ENCODE measurements at places on chromosomes 4 and X.

DNA sequence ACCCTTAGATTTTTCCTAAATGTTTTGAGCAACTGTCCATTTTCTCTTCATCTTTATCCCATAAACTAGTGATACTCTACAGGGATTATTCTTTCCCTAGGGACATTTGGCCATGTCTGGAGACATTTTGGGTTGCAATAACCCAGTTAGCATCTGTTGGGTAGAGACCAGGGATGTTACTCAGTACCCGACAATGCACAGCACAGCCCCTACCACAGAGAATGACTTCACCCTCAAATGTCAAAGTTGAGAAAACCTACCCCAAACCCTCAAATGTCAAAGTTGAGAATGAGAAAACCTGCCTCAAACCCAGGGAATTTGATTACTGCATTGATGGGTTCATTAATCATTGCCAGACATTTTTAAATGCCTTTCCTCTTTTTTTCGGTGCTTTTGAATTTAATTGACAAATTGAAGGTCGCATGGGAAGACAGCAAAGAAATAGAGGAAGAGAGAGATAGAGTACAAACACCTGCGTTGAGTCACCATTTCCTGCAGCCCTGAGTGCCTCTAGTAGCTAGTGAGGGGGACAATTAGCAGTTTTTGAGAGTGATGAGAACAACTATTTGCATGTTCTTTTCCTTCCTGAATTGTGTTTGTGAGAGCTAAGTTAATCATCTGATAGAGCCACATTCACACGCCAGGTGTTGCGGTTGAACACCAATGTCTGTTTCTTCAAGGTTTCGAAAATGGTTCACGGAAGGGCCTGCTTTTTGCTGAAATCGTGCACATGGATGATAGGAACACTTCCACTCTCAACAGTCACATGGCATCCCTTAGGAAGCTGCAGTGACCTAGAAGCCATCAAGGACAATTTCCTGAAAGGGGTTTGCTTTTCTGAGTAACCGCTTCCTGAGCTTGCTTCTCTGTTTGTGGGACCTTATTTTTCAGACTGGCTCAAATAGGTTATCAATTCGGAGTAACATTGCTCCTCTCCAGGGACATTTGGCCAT, 203.9 kb upstream of the VCX3A start:
- DNase-seq, result no peak

DNA sequence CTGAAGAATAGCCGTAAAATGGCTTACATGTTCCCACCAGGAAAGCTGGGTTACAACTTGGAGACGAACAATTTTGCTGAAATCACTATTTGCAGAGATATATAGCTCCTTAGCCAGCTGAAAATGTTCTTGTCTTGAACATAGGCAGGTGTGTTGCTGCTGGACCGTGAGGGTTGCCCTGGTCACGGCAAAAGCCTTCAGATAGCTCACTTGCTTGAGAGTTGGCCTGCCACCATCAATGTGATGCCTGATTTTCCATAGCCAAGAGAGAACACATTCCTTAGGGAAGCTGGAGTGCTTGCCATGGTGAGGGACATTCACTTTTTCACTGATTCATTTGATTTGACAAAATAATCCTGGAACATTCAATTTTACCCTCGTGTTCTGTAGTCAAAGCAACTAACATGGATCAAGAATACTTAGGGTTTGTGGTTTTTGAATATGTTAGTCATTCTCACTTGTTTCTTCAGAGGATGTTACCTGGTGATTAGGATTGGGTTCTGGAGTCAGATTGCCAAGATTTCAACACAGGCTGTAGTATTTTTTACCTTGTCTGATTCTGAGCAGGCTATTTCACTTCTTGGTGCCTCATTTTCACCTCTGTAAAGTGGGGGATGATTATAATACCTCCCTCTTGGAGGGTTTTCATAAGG, 536.9 kb downstream of the RAPGEF2 start:
- no peak for DNase-seq

DNA sequence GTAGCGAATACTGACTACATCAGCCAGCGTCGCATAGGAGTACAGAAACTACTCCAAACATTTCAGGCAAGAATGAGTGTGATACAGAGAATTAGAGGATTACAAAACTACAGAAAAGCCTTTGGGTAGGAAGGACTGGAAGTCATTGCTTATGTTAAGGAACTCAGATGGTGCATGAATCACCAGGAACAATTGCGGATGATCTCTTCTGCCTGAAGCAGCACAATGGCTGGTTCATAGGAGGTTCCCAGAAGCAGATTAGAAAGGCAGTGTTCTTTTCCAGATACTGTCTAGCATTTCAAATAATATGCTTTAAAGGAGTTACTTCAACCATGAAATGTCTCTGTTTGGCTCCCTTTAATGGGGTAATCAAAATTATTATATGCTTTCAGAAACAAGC, 42.5 kb upstream of the MAP9 start:
- no peak for DNase-seq

DNA sequence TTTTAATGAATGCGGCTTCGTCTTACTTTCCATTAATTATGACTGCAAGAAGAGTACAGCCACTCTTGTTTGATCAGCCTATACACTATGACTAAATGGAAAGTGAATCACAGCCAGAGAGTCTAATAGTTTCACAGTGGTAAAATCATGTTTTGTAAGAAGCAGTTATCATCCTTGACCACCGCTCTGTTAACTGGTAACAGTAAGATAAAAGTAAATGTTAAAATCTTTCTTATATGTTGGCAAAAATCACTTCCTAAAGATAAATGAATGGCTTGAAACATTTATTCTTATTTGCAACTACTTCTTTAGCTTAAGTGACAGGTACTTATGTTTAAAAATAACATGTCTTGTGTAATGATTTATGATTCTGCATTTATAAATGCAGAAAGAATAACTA, 13.2 kb downstream of the GALNT7 start:
- no peak for DNase-seq

- no peak for DNase-seq
These were observed 21.7 kb downstream of the PJA1 start for GRCh38 chrX:69143530-69143929.

- DNase-seq, result no peak
These were observed 17.1 kb upstream of the CT47C1 start for GRCh38 chrX:119055687-119056086.

- no peak for DNase-seq
These were observed 113.6 kb downstream of the NFKB1 start for GRCh38 chr4:102614801-102615200.

- no peak for DNase-seq
These were observed 254.6 kb upstream of the FAM47C start for GRCh38 chrX:36753602-36754001.

- DNase-seq, result no peak
These were observed 144.2 kb upstream of the PCDH18 start for GRCh38 chr4:137676357-137676998.

GRCh38 chrX:55142919-55143310, 54.1 kb downstream of the PAGE2 start:
- DNase-seq, result no peak

GRCh38 chrX:55489314-55490009, at the start of gene USP51:
Gene USP51 (minus strand): TSS chrX:55489848. CDS start chrX:55488939, 909 bp downstream.
- DNase-seq, result no peak

DNA sequence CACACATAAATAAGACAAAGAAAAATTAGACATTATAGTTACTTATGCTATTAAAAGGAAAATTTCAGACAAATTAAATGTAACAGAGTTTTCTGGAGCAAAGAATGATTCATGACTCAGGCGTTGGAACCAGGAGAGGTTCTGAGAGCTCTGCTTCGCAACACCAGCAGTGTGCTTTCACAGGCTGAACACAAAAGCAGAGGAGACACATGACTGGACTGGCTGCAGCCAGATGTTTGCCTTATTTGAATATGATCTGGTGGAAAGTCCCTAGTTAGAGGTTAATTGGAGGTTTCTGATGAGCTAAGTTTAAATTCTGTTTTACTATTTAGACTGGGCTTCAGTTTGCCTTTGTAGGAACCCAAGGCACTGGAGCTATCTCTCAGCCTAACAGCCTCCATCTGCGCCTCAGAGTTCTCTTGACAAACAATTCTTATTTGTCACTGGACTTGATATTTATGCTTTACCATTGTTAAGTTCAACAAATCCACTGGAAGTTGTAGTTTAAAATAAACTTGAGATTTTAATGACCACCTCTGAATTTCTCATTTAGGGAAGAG, 16.2 kb downstream of the BOD1L1 start:
- DNase-seq, result peak; percentile 10

GRCh38 chrX:4588056-4588455, 874.6 kb upstream of the PRKX start:
- no peak for DNase-seq

- no peak for DNase-seq
These were observed 103.3 kb downstream of the GPM6A start for GRCh38 chr4:175708739-175709138.

DNA sequence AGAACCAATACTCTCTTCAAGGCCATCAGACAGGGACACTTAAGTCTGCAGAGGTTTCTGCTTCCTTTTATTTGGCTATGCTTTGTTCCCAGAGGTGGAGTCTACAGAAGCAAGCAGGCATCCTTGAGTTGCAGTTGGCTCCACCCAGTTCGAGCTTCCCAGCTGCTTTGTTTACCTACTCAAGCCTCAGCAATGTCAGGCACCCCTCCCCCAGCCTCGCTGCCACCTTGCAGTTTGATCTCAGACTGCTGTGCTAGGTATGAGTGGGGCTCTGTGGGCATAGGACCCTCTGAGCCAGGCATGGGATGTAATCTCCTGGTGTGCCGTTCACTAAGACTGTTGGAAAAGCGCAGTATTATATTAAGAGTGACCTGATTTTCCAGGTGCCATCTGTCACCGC, 12.6 kb upstream of the UGT2B15 start:
- no peak for DNase-seq

- DNase-seq, result no peak
These were observed 527.7 kb upstream of the CXorf51A start for GRCh38 chrX:147342197-147342596.

DNA sequence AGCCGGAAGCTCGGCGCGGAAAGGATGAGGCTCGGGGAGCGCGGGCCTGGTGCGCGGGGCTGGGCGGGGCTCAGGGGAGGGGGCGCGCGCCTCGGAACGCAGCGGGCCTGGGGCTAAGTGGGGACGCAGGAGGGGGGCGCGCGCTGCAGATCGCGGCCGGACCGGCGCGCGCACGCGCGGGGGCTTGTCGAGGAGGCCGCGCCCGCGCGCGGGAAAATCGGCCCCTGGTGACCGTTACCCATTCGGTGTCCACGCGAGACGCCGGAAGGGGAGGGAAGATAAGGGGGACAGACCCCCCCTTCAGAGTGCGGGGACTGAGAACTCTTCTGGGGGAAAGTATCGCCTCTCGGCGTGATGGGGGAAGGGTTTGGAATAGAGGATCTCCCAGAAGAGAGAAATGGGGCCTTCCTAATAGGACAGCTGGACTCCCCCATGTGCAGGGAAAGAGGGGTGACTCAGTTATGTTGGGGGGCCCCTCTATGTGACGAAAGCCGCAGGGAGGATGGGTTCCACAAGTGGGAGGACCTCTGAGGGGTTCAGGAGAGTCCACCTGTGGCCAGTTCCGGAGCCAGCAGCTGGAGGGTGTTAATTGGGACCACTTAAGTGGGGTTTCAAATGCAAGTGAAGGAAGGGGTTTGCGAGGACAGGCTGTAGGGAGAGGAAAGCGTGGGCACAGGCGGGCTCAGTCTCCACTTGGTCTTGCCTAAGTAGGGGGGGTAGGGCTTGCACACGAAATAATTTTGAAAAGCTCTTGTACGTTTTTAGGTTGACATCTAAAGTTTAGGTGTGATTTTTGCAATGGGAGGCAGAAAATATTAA, 584 bp downstream of the SUV39H1 start:
- no peak for DNase-seq

- no peak for DNase-seq
These were observed 13.5 kb downstream of the ARHGAP24 start for GRCh38 chr4:85488416-85488815.

DNA sequence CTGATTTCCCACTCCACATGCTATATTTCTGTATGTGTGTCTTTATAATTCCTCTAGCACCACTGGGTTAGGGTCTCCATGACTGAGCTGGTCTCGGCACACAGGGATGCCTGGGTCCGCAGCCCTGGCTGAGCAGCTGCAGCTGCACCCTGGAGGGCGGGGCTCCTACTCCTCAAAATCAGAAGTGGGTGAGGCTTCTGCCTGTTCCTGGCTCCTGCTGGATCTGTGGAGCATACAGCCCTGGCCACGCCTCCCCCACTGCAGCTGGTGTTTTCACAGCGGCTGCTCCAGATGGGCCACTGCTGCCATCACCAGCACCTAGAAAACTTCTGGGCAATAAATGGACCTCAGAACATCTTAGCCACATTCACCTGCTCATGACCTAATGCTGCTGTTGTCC, 30.9 kb downstream of the SPCS3 start:
- DNase-seq, result no peak

GRCh38 chr4:149108626-149109025, 666.4 kb upstream of the NR3C2 start:
- no peak for DNase-seq

DNA sequence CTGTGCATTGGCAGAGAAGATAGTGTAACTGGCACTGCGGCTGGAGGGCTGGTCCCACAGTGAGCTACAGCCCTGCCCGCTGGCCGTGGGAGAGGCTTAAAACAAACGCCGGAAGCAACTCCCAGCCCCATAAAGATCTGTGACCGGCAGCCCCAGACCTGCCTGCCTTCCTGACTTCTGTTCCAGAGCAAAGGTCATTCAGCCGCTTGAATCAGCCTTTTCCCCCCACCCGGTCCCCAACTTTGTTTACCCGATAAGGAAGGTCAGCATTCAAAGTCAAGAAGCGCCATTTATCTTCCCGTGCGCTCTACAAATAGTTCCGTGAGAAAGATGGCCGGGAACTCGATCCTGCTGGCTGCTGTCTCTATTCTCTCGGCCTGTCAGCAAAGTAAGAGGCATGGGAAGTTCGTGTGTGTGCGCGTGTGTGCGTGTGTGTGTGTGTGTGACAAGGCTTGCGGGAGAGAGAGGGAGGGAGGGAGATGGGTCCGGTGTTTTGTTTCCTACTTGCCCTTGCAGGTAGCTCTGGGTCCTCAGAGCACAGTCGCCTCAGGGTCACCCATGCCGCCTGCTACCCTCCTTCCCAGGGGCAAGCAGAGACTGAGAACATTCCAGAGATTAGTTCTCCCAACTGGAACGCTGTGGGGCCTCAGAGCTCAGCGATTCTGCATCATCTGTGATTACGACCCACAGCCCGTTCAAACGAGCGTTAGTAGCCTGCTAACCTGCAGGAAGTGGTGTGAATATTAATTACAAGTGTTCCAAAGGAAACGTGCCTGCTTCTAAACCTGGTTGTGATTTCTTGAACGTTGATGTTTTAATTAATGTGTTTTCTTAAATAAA, at the start of gene MGST2:
MGST2 (plus strand) TSS at position 130 of the 840 bp plus-strand sequence; CDS start at position 331, 201 bp downstream.
- DNase-seq, result no peak

GRCh38 chrX:4579480-4579879, 866.0 kb upstream of the PRKX start:
- no peak for DNase-seq

DNA sequence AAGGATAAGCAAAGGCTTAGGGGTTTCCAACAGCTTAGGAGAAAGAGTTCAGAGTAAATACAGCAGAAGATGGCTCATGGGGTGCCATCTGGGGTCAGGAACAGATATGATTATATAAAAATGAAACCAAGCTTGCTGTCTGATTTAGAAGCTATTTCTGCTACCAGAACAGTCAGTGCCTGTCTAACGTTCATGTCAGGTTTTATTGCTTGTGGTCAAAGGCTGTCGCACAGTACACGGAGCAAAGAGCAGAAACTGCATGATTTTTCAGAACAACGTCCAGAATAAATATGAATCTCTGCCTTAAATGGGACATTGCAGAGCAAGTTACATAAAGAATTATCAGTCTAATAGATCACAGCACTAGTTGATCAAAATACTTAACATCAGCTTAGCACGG, 17.4 kb downstream of the CETN2 start:
- no peak for DNase-seq

GRCh38 chrX:48068096-48068887, 3.1 kb downstream of the ZNF630 start:
- DNase-seq, result no peak
